ENCODE measurements at places on chromosomes 4 and X.

GRCh38 chr4:158827543-158827981 is 58.7 kb downstream of the FNIP2 start:
- DNase-seq = no peak

GRCh38 chrX:4277122-4277521 is 563.7 kb upstream of the PRKX start:
- no peak for DNase-seq

- DNase-seq = no peak
Observed at GRCh38 chr4:131084997-131085396, 1989.0 kb downstream of the C4orf33 start.

GRCh38 chr4:172152284-172152683 is 339.1 kb downstream of the GALNTL6 start:
- no peak for DNase-seq

DNA sequence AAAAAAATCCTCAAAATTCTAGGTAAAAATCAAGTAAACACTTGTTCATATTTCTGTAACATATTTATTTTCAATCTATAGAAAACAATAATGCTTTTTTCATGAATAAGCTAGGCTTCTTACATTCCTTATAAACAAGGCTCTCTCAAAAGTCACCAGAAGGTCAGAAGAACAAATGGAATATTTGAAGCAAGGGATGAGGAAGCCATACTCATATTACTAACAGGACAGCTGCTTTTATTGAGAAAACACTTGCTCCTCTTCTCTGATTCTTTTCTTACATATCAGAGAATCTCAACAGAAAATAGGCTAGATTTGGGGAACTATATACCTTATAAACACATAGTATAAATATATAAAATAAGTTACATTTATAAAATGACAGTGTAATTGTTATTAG is 67.9 kb downstream of the METTL14 start:
- no peak for DNase-seq

DNA sequence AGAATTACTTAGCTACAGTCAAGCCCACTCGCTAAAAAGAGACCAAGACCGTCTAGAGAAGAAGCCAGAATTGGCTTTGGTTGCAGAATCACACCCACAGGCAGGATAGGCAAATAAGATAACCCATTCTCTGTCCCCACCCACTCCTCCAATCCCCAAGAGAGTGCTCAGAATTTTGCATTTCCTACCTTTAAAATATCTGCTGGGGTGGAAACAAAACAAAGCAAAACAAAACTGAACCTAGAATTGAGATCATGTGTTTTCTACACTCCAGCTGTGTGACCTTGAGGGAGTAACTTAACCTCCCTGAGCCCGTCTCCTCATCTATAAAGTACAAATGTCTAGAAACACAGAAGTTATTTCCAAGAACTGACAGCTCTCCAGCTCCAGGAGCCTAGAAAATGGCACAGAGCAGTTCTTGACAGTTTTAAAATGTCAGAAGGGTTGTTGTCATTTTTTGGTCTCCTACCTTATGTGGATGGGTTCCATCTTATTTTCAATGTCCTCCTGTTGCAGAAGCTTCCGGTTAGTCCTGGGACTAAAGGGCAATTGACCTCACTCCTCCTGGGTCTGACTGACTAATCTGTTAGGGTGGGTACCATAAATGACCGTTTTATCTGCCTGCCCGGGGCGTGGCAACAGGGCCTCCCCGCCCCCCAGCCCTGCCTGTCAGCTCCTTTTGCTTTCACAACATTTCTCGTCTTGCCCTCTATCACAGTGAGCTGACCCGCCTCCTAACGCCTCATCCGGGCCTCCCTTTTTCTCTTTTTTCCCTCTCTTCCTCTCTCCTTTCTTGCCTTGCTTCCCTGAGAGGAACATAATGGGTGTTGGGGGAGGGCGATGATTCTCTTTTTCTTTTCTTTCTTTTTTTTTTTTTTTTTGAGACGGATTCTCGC is 114.0 kb downstream of the RBM47 start:
- peak; percentile 53 for DNase-seq

Measured in H54 (cell line).